ENCODE measurements at places on chromosomes 11 and 22.

DNA sequence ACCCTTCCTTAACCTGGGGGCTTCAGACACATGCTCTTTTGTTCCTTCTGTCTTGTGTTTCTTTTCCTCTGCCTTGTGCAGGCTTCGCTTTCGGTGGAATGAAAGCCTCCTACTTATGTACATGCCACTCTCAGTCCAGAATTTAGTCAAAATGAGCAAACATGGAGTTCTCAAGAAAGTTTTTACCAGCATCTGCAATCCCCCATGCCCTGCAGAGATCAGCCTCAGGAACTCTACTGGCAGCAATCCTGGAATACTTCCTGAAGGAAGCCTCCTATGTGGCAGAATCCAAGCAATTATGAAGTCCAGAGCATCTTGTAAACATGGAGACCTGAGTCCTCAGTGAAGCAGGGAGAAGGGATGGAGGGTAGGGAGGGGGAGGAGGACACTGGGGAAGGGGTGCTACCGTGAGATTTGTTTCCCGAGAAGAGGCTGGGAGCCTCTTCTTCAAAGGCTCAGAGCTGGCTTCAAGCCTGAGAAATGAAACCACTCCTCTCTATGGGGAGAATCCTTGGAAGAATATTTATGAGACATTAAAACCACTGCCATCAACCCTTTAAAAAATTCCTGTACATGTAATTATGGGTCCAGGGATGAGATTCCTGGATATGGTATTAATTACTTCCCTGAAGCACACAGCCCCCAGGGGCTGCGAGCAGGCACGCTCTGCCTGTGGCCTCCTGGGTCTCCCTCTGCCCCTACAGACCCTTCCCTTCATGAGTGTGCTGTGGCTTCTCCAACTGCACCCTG, 58.4 kb downstream of the TENM4 start:
- no peak for DNase-seq

GRCh38 chr22:30001459-30001858, 78.8 kb upstream of the HORMAD2 start:
- no peak for DNase-seq

GRCh38 chr11:70226967-70227366, 23.9 kb downstream of the FADD start:
- DNase-seq = no peak

DNA sequence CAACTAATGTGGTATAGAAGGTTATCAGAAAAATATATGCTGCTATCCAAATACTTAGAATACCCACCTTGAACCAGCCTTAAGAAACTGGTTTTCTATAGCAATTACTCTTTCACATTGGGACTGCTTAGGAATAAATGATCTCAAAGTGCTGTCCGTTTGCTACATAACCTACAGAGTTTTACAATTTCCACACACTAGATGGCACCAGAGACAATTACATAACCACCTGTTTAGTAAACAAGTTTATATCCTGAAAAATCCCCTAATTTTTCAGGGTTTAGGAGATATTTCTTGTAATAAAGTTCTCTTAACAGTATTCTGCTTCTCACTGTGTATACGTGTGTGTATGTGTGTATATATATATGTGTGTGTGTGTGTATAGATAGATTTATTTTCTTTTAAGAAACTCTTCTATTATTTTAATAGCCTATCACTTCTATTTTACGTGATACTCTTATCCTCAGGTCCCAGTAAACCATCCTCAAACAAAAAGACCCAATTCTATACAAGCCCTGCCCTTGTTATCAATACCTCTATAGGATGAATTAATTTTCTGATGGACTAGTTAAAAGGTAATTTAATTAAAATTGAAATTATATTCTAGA, 6.7 kb upstream of the OR5I1 start:
- DNase-seq = peak; percentile 30

DNA sequence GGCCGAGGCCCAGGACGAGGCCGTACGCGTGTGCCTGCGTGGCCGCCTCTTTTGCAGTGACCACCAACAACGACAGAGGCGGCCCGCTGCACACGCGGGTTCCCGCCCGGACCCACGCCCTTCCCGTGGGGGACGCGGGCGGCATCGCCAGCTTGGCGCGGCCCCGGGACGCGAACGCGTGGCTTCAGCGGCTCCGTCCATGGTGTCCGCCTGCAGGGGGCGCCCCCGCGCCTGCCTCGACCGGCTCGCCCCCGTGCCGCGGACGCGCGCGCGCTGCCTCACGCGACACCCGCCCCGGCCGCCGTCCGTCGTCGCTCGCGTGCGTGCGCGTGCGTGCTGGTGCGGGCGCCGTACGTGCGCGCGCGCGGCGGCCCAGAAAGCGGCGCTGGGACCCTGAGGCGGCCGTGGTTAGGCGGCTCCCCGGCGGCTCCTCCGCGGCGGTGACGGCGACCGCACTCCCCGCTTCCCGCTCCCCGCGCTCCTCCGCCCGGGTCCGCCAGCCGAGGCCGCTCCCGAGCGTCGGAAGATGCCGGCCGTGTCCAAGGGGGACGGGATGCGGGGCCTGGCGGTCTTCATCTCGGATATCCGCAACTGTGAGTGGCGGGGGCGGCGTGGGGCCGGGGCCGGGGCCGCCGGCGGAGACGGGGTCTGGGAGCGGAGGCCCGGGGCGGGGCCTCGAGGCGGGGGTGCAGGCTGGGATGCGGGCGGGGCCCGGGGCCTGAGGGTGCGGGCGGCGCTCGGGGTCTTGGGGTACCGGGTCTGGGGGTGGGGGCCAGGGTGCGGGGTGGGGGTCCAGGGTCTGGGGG, at the start of gene AP2A2:
AP2A2 (plus strand) TSS at position 375 of the 806 bp plus-strand sequence; CDS start at position 527, 152 bp downstream.
- peak; percentile 99 for DNase-seq

- DNase-seq = no peak
Measured at GRCh38 chr11:72411623-72412419, 22.5 kb downstream of the CLPB start.

DNA sequence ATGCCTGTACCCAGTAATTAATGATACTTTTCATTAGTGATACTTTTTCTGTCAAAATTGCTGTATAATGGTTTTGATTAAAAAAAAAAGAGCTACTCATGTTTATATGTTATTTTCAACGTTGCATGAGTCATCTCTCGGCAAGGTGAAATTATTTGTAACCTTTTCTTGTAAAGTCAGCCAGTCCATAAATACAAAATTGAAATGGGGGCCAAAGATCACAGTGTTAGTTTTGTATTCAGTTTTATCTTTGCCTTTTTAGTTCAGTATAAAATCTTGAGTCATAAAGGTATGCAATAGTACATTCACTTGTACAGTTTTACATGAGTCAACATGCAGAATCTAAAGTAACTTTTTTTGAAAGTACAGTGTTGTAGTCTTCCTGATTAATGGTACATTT, 4.3 kb downstream of the ARHGEF12 start:
- no peak for DNase-seq

DNA sequence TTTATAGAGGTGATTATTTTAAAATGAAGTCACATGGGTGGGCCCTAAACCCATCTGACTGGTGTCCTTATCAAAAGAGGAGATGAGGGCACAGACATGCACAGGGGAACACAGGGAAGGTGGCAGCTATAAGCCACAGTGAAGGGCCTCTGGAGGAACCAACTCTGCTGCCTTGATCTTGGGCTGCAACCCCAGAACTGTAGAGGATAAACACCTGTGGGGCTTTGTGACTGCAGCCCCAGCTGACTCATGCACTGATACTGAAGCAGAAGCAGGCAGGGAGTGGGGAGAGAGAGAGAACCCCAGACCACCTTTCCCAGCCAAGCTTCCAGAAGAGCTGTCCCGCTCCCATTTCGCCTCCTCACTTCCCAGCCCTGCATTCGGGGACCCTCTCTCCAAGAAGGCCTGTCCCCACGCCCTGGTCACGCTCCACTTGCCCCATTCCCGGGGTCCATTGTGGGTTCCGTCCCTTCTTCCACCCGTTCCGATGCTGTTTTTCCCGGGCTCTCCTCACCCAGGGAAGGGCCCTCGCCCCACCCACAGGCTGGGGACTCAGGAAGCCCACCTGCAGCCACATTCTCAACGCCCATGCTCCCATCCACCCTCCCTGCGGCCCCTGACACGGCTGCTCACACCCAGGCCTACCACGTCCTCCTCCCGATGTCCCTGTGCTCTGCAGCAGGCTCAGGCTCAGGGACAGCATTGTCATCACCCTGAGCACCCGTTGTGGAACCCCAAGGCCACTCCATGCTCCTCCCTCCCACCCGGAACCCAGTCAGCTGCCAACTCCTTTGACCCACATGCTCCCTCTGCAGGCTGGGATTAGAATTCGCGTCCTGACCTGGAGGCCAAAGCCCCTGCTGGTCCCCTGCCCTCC, 90.8 kb upstream of the SHANK2 start:
- DNase-seq = peak; percentile 78

DNA sequence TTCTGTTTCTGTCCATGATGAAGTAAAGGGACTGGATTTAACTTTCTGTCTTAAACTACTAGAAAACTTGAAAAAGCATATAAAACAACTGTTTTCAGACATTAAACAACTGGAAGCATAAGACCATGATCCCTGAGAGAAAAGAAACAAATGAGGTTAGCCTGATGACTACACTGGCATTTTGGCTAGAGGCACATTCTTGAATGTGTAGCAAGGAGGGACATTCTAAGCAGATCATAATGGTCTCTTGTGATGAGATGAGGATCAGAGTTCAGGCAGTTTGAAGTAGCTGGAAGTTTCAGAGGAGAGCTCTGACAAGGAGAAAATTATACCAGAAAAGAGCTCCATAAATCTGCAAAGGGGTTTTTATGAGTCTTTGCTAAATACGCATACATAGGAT, 75.4 kb downstream of the AASDHPPT start:
- no peak for DNase-seq

GRCh38 chr11:119155733-119156492, 7.1 kb downstream of the ABCG4 start:
- DNase-seq = no peak

DNA sequence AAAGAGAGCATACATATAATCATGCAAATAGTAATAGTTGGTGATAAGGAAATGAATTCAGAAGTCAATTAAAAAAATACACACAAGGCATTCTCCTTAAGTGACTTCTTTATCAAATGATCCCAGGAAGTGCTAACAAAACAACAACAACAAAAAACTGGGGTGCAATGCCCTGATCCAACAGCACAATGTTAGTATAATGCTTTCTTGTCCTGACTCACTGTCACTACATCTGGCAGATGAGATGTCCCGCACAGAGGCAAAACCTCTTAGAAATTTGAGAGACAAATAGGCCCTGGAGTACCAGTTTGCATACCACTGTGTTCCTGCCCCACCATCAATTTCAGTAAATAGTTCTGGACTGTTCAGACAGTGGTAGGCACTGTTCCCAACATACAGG, 11.0 kb upstream of the AMBRA1 start:
- no peak for DNase-seq

- DNase-seq = no peak
Measured at GRCh38 chr11:5245155-5245554, 4.5 kb downstream of the HBG1 start.

GRCh38 chr11:59224351-59224928, 11.7 kb upstream of the MPEG1 start:
- DNase-seq = peak; percentile 23

GRCh38 chr11:44623341-44623730, 57.9 kb downstream of the CD82 start:
- DNase-seq = no peak

DNA sequence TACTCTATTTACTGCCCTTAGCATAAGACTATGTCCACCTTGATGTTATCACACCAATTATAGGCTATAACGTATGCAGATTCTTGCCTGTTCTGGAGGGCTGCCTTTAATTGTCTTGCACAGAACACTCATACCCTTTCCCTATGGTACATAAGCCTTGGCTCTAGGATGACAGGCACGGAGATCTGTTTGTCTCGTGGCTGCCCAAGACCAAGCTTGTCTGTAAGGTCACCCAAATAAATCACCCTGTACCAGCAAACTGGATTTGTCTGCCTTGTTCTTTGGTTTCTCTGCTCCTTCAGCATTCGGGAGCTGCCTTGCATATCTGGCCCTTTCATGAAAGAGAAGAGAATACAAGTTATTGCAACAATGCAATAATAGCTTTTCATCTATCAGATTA, 7.5 kb upstream of the TSGA10IP start:
- no peak for DNase-seq

GRCh38 chr11:74630043-74630442, 37.7 kb downstream of the POLD3 start:
- DNase-seq = no peak

DNA sequence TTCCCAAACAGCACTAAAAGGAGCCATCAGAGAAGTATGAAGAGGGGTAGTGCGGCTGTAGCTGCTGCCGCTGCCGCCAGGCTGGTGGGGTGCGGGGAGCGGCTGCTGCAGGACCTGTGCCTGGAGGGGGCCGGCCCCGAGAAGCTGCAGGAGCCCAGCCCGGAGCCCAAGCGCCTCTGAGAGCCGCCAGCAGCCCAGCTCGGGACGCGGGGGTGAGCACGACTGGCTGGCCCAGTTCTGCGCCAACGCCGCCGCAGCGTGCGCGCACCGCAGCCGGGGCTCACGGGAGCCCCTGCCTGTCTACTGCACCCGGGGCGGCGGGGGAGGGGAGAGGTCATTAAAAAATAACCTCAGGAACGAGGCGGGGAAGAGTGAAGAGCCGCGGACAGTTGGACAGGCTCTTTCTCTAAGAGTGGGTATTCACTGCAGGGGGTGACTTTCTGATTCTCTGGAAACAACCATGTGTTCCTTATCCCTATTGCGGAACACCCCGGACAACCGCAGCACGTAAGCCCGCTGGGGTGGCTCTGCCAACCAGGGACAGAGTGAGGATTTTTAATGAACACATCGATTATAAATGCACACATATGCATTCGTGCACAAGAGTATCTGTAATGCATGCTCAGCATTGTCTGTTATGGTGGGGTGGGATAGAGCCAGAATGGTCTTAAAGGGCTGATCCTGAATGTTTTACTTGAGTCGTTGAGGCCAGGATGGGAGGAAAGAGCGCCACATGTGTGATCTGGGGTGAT, 453 bp downstream of the GAS2 start:
- peak; percentile 23 for DNase-seq

GRCh38 chr22:43296276-43296902, 46.8 kb downstream of the SCUBE1 start:
- DNase-seq = no peak

- DNase-seq = peak; percentile 68
Measured at GRCh38 chr11:102802341-102802740, 4.4 kb upstream of the MMP1 start.

- DNase-seq = no peak
Measured at GRCh38 chr22:35462498-35463230, 62.7 kb downstream of the MCM5 start.

- no peak for DNase-seq
Measured at GRCh38 chr11:103623933-103624332, 412.5 kb upstream of the DDI1 start.

DNA sequence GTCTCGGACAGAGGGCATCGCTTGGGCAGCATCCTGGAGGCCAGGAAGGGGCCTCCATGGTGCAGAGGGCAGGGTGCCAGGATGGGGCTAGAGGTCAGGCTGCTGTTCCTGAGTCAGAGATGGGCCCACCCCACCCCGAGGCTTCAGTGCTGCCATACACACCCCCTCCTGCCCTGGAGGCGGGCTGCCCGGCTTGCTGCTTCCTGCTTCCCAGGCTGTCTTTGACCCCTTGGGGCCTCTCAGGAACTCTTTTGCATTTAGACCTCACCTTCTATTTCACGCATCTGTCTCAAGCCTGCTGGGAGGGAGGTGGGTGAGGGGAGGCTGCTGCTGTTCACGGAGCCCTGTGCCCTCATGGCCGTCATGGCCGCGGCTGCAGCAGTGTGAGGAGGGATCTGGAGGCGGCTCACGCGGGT, 6.6 kb upstream of the GRAMD4 start:
- DNase-seq = no peak

Measured in GM03348 (cell line).